ENCODE measurements at places on chromosomes 16 and 17. TPM values are rescaled to one million over a fixed set of nuclear protein-coding genes. Genes with fewer than 3 reads are reported as not detected.

The CES5A gene
- total RNA-seq = not detected

DNA sequence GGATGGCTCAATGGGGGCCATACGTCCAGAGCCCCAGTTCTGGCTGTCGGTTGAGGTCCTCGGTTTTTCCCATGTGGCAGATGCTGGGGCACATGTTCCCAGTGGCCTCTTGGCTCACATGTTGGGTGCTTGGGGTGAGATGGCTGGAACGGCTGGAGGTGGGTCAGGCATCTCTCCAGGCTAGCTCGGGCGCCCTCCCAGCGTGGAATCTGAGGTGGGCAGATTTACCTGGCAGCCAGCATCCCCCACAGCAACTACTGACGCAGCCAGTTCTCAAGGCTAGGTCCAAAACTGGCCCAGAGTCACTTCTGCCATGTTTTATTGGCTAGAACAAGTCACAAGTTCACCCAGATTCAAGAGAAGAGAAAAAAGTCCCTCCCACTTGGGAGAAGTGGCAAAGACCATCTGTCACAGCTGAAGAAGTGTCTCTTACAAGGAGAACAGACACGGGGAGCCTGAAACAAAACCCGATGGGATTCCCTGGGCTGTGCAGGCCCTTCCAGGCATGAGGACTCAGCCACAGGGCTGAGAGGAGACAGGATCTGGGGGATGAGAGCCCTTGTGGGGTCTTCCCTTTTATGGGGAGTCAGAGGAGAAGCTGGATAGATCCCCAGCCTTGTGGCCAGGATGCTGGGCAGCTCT, 15.2 kb downstream of the ACE start:
- DNase-seq = no peak
- H3K27ac ChIP-seq = no peak overlapping the region
- H3K4me3 ChIP-seq = no peak overlapping the region
- H3K36me3 ChIP-seq = no peaks in the 10 kb centered on the region

DNA sequence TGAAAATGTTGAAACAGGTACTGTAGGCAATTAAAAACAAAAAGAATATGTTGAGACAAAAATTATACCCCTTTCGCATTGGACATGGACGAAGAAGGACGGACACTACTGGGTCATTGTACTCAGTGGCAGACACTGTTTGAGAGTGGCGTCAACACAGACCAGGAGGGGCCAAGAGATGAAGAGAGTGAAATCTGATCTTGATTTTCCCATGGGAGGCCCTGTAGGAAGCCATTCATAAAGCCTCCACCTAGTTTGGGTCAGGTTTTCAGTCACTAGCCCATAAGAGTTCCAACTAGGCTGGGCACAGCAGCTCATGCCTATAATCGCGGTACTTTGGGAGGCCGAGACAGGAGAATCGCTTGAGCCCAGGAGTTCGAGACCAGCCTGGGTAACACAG, 23.6 kb upstream of the SMURF2 start:
- H3K4me3 ChIP-seq = no peak overlapping the region
- H3K4me1 ChIP-seq = no peaks in the 10 kb centered on the region
- H3K36me3 ChIP-seq = no peaks in the 10 kb centered on the region

The RPTOR gene
- 28.9 TPM for total RNA-seq

- H3K4me3 ChIP-seq = no peak overlapping the region
- no peaks in the 10 kb centered on the region for H3K4me1 ChIP-seq
- H3K36me3 ChIP-seq = no peaks in the 10 kb centered on the region
Observed at GRCh38 chr16:35734728-35735402, 2275.5 kb downstream of the TP53TG3F start.

- H3K4me1 ChIP-seq = peaks cover 24% of the 10 kb centered on the region
- DNase-seq = peak; percentile 87
- H3K4me3 ChIP-seq = peak within 1 kb of the TSS; percentile 62
Observed at GRCh38 chr17:48577946-48578615, at the start of gene HOXB4. Gene HOXB4, minus strand, starts transcription at chr17:48578350. Its CDS starts 31 bp downstream, at chr17:48578319.

The RAB26 gene
- total RNA-seq = 1.00 TPM

The HAS3 gene
- 1.1 TPM for total RNA-seq

DNA sequence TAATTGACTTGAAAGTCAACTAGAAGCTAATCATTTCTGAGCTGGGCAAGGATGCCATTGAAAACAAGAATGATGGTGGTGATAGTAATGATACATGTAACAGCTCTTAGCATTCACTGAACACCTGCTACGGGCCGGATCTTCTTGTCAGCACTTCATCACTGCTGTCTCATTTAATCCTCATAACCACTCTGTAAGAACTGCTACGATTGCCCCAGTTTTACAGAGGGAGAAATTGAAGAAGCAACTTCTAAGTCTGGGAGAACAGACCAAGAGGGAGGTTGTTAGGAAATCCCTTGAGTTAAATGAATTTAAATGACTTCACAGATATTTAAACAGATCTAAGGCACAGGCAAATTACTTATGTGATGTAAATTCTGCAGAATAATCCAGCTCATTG, 7.0 kb upstream of the GAN start:
- H3K4me3 ChIP-seq = no peak overlapping the region
- no peak for DNase-seq
- no peaks in the 10 kb centered on the region for H3K4me1 ChIP-seq
- H3K27ac ChIP-seq = no peak overlapping the region

The KCNH6 gene
- total RNA-seq = not detected

- no peaks in the 10 kb centered on the region for H3K27me3 ChIP-seq
- no peak overlapping the region for H3K27ac ChIP-seq
- no peaks in the 10 kb centered on the region for H3K36me3 ChIP-seq
- H3K4me1 ChIP-seq = no peaks in the 10 kb centered on the region
- no peak overlapping the region for H3K4me3 ChIP-seq
- DNase-seq = no peak
Observed at GRCh38 chr16:56341656-56342399, 83.5 kb downstream of the AMFR start.

The CANT1 gene
- 67.5 TPM for total RNA-seq

- peaks cover 59% of the 10 kb centered on the region for H3K36me3 ChIP-seq
- H3K27me3 ChIP-seq = no peaks in the 10 kb centered on the region
- H3K4me1 ChIP-seq = peaks cover 12% of the 10 kb centered on the region
- peak; percentile 50 for DNase-seq
- no peak overlapping the region for H3K4me3 ChIP-seq
Observed at GRCh38 chr16:50313596-50314478, 47.5 kb downstream of the ADCY7 start.

The SLC35G3 gene
- not detected for total RNA-seq

DNA sequence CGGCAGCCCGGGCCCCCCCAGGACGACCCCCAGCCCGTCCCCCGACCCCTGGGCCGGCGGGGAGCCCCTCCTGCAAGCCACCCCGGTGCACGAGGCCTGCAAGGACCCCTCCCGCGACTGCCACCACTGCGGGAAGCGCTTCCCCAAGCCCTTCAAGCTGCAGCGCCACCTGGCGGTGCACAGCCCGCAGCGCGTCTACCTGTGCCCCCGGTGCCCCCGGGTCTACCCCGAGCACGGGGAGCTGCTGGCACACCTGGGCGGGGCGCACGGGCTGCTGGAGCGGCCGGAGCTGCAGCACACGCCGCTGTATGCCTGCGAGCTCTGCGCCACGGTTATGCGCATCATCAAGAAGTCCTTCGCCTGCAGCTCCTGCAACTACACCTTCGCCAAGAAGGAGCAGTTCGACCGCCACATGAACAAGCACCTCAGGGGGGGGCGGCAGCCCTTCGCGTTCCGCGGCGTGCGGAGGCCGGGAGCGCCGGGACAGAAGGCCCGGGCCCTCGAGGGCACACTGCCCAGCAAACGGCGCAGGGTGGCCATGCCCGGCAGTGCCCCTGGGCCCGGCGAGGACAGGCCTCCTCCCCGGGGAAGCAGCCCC, 15.6 kb upstream of the ZFPM1 start:
- H3K36me3 ChIP-seq = no peaks in the 10 kb centered on the region
- DNase-seq = no peak
- peaks cover 4% of the 10 kb centered on the region for H3K27me3 ChIP-seq
- H3K27ac ChIP-seq = no peak overlapping the region
- no peaks in the 10 kb centered on the region for H3K4me1 ChIP-seq
- no peak overlapping the region for H3K4me3 ChIP-seq
